ENCODE measurements at places on chromosomes 1 and 21. TPM values are rescaled to one million over a fixed set of nuclear protein-coding genes. Genes with fewer than 3 reads are reported as not detected.

RWDD3 gene
- 11.3 TPM for total RNA-seq

GRCh38 chr1:20074725-20075171 is 4.8 kb downstream of the PLA2G5 start:
- no peak overlapping the region for H3K4me3 ChIP-seq
- no peaks in the 10 kb centered on the region for H3K36me3 ChIP-seq
- H3K4me1 ChIP-seq = no peaks in the 10 kb centered on the region
- H3K27ac ChIP-seq = no peak overlapping the region

- H3K27ac ChIP-seq = no peak overlapping the region
- peak overlapping the region; percentile 74 for H3K4me3 ChIP-seq
- H3K4me1 ChIP-seq = no peaks in the 10 kb centered on the region
Measured at GRCh38 chr1:146039844-146040194, 18.3 kb upstream of the HJV start.

BMP8A gene
- 0.31 TPM for total RNA-seq

SYCP1 gene
- total RNA-seq = not detected

C1orf116 gene
- total RNA-seq = 30.2 TPM

DNA sequence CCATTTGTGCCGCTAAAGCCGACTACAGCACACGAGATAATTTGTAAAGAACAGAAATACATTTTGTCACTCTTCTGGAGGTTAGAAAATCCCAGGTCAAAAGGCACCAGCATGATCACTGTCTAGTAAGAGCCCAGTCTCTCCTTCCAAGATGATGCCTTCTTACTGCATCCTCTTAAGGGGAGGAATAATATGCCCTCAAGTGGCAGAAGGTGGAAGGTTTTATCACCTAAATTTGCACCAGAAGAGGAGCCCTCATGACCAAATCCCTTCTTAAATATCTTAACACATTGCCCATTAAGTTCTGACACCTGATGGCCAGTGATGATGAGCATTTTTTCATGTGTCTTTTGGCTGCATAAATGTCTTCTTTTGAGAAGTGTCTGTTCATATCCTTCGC is 326.7 kb upstream of the RGS18 start:
- no peak overlapping the region for H3K4me3 ChIP-seq
- no peak overlapping the region for H3K27ac ChIP-seq
- no peaks in the 10 kb centered on the region for H3K4me1 ChIP-seq

SLC45A1 gene
- not detected for total RNA-seq

CA14 gene
- 0.95 TPM for total RNA-seq

GRCh38 chr1:167472752-167473521 is 45.4 kb downstream of the CD247 start:
- H3K27me3 ChIP-seq = no peaks in the 10 kb centered on the region
- H3K4me1 ChIP-seq = no peaks in the 10 kb centered on the region
- H3K36me3 ChIP-seq = no peaks in the 10 kb centered on the region
- no peak for DNase-seq
- no peak overlapping the region for H3K4me3 ChIP-seq

CFHR1 gene
- total RNA-seq = 0.81 TPM

DNA sequence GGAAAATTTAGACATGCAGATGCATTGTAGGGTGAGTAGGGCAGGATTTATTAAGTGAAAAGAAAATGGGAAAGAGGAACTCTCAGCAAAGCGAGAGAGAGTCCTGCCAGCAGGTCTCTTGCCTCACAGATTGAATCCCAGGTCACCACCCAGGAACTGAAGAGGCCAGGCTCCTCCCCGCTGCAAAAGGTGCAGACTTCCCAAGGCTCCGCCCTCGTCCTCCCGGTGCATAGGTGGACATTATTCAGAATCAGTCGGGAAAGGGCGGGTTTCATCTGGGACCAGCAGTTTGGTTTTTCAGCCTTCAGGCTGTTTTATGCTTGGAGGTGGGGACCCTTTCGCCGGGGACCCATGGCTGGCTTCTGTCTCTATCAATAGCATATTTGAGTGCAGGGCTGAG is 41.6 kb upstream of the APP start:
- H3K4me3 ChIP-seq = no peak overlapping the region
- no peak overlapping the region for H3K27ac ChIP-seq
- no peaks in the 10 kb centered on the region for H3K4me1 ChIP-seq

CAPN2 gene
- 459 TPM for total RNA-seq

GRCh38 chr1:15950302-15950701 is 25.6 kb downstream of the ZBTB17 start:
- H3K4me3 ChIP-seq = no peak overlapping the region
- no peak for DNase-seq
- H3K36me3 ChIP-seq = no peaks in the 10 kb centered on the region
- peaks cover 30% of the 10 kb centered on the region for H3K4me1 ChIP-seq
- no peaks in the 10 kb centered on the region for H3K27me3 ChIP-seq
- no peak overlapping the region for H3K27ac ChIP-seq

All from PC-9 (cell line).